ENCODE measurements at places on chromosomes 1 and 21.

- DNase-seq = no peak
These were observed 48.9 kb upstream of the ZNF326 start for GRCh38 chr1:89945852-89946476.

- no peak for DNase-seq
These were observed at the start of gene BCAR3 for GRCh38 chr1:93681101-93681988. BCAR3 (minus strand) TSS chr1:93681837; CDS start chr1:93674930, 6,907 bp downstream.

- no peak for DNase-seq
These were observed 9.6 kb downstream of the CAMK2N1 start for GRCh38 chr1:20476265-20477038.

DNA sequence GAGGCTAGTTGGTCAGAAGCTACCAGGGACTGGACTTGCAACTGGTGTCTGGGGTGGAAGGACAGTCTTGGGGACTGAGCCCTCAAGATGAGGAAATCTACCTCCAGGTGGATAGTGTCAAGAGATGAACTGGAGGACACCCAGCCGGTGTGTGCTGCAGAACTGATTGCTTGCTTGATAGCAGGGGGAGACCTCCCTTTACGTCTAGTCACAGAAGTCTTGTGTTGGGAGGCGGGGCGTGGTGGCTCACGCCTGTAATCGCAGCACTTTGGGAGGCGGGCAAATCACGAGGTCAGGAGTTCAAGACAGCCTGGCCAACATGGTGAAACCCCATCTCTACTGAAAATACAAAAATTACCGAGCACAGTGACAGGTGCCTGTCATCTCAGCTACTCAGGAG, 4.9 kb downstream of the RCC2 start:
- no peak for DNase-seq

GRCh38 chr21:45938453-45938755, 43.2 kb upstream of the COL6A1 start:
- no peak for DNase-seq

GRCh38 chr1:34470401-34470800, 284.4 kb upstream of the GJB5 start:
- no peak for DNase-seq

DNA sequence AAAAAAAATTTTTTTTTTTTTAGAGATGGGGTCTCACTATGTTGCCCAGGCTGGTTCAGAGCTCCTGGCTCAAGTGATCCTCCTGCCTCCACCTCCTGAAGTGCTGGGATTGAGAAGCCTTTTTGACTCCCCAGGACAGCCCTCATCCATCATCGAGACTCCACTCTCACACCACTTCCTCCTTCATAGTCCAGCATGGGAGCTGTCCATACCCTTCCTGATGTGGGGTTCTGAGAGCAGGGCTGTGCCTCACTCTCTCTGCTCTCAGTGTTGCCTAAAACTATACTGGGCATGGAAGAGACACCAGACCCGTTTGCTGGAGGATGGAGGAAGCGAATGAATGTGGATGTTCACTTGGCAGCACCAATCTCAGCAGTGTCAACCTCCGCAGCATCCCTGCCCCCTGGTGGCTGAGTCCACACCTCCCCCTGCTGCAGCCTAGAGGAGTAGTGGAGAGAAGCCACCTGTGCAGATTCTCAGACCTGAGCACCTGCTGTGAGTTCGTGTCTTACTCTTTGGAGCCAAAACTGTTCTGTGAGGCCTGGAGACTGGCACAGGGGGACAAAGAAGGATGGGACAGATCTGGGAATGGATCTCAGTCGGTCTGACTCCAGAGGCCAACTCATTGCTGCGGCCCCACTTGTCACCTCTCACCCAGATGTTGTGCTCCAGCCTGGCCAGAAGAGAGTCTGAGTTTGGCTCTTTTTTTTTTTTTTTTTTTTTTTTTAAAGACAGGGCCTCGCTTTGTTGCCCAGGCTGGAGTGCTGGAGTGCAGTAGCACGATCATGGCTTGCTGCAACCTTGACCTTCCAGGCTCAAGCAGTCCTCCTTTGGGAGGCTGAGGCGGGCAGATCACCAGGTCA, 17.7 kb downstream of the TINAGL1 start:
- DNase-seq = no peak

DNA sequence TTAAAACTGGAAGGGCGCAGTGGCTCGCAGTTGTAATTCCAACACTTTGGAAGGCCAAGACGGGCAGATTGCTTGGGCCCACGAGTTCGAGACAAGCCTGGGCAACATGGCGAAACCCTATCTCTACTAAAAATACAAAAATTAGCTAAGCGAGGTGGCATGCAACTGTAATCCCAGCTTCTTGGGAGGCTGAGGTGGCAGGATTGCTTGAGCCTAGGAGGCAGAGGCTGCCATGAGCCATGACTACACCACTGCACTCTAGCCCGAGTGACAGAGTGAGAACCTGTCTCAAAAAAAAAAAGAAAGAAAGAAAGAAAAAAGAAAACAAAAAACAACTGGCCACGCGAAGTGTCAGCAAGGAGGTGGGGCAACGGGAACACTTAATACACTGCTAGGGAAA, 6.3 kb downstream of the UBE2G2 start:
- no peak for DNase-seq

DNA sequence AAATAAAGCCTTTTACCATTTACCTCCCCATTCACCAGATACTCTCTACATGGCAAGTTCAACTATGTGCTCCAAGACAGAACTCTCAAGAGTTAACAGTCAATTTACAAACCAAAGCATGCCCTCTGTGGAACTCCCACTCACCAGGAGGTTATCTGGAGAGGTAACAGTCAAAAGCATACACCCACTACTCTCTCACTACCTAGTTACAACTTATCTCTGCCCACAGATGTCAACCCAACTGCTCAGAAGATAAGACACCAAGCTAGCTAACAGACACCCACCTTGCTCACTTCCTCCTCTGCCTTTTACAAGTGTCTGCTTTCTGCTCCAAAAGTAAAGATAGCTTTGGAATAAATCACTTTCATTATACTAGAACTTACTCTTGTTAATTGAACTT, 131.0 kb downstream of the TRIM33 start:
- no peak for DNase-seq

DNA sequence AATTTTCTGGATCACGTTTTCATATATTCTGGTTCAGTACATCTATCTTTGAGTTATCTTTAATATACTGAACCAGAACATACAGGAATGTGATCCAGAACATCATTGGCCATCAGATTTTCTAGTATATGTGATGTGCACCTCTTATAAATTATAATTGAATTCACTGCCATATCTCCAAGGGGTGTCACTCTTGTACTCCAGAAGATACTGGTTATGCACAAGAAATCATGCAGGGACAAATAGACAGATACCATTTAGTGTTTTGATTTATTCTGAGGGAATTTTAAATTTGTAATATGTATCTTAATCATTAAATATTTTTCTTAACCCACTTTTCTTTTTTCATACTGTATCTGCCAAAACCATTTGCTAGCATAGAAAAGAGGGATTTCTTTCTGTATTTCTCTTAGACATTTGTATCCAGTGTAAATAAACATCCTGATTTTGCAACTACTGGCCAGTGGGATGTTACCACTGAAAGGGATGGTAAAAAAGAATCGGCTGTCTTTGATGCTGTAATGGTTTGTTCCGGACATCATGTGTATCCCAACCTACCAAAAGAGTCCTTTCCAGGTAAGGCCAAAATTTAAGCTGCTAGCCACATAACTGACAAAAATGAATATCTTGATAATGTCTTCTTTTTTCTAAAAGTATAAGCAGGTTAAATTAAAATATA, 16.7 kb downstream of the FMO3 start:
- no peak for DNase-seq

DNA sequence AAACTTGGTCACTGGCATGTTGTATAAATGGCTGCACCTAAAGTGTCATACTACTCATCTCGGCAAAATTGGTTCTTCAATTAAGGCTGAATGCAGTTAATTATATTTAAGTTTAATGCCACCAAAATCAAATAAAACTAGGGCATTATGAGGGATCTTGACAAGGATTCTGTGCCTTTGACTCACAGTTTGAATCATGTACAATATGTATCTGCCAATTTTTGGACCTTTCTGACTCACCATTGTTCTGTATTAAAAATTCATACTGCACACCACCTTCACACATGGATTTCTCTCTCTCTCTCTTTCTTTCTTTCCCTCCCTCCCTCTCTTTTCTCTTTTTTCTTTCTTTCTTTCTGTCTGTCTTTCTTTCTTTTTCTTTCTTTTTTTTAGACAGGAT, 14.1 kb upstream of the STXBP3 start:
- no peak for DNase-seq

GRCh38 chr1:34763142-34763781, 3.7 kb downstream of the GJB4 start:
- DNase-seq = no peak

DNA sequence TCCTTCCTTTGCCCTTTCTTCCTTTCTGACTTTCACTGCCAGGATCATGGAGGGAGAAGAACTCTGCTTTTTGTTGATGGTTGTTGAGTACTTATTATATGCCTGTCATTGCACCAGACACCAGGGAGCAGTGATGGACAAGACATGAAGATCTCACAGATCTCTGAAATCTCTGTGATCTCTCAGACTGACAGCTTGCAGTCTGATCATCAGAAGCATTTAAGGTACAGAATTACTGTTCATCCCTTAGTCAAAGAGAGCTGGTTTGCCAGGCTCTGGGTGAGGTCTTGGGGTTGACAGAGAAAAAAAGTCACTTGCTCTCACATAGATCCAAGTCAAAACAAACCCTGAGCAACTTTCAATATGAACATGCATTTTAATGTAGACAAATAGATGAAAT, 299.5 kb upstream of the FMN2 start:
- no peak for DNase-seq

DNA sequence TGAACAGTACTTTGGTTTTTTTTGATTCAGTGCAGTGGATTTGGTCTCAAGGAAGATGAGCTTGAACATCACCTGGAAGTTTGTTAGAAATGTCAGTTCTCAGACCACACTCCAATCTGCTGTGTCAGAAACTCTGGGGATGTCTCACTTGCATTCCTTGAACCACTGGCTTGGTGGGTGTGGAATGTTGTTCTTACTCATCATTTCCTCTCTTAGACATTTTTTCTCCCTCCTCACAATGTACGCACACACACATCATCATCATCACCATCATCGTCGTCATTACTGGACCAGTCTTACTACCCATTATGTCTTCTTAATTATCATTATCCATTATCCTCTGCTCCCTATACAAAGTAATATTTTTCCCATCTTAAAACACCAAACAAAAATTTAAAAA, 91.9 kb upstream of the KCNK2 start:
- no peak for DNase-seq

DNA sequence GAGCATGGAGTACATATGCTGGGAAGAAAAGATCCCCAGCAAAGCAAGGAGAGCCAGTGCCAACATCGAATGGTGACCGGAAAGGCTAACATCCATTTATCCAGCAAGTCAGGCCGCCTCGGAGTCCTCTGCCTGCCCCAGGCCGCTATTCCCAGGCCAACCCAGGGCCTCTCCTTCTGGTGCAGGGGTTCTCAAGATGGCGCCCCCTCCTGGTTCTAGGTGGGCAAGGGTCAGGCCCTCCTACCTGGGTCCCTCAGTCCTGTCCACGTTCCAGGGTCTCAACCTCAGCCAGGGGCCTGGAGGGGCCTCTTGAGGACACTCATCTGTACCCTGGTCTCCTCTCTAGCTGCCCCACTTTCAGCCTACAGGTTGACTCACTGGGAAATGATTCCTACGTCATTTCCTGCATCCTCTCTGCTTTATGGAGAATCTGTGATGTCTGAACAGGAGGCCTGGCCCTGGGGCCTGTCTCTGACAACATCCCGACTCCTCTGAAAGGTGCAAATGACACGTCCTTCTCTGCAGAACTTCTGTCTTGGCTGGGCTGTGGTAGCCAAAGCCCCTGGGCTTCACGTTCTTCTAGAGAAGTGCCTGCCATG, 145.3 kb downstream of the PSMG1 start:
- no peak for DNase-seq

DNA sequence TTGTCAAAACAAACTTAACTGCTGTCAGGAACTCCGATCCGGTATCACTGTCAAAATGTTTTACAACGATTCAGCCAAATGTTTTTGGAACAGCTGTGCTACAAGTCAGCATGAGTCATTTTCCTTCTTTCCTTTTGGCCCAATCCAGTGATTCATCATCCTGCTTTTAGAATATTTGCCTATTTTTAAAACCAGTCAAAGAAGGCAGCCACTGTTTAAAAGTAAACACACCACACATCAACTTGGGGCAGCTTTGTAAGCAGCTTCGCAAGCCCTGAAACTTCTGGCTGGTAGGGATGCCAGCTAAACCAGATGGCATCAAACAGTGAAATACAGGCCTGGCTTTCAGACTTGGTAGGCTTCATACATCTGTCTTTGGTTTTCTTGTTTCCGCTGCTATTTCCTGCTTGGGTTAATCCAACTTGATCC, 14.9 kb downstream of the MAP3K7CL start:
- DNase-seq = no peak

DNA sequence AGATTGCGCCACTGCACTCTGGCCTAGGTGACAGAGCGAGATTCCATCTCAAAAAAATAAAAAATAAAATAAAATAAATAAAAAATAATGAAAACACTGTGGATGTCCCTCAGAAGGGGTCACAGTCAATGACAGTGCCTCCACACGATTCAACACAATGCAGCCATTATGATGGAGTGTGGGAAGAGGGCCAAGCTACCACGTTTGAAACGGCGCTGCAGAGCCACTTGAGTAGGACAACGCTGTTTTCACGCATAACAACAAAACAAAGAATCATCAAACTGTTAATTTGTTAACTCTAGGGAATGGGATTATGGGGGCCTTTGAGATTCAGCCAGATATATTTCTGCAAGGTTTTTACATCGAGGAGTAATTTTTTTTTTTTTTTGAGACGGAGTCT, 36.5 kb downstream of the NKAIN1 start:
- DNase-seq = no peak

- DNase-seq = no peak
These were observed 33.6 kb downstream of the LMO4 start for GRCh38 chr1:87362063-87362833.

DNA sequence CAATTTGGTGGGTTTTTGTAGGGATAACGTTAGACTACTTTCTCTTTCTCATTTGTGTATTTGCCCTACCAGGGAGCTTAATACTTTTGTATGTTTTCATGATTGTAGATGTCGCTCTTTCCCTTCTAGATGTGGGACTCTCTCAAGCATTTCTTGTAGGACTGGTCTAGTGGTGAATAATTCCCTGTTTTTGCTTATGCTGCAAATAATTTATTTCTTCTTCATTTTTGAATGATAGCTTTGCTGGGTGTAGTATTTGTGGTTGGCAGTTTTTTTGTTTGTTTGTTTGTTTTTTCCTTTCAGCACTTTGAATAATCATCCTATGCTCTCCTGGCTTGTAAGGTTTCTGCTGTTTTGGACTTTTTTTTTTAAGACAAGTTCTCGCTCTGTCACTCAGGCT, 22.5 kb upstream of the TTC22 start:
- DNase-seq = no peak

DNA sequence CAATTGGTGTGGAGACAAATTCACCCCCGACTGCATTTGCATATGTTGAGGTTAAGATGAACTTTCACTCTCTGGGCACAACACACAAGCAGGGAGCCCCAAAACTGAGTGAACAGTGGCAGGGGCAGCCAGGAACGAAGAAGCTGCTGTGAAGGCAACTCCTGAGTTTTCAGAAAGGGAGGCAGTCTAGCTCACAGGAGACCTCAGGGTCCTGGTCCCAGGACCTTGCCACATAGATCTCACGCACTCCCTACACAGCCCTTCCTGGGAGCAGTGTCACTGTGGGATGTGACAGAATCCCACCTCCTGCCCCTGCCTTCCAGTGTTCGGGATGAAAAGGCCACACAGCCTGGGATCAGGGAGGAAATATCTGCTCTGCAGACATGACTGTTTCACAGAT, 60.9 kb downstream of the KCND3 start:
- DNase-seq = no peak
